Aortic smooth muscle cell (primary cell): ENCODE measurements at places on chromosomes 2 and 18. TPM values are rescaled to one million over a fixed set of nuclear protein-coding genes. Genes with fewer than 3 reads are reported as not detected.

The MC2R gene
- total RNA-seq = not detected in 2 replicates

The GREB1 gene
- 0.12 and 0.40 TPM in 2 replicates for total RNA-seq

The MEP1B gene
- not detected in 2 replicates for total RNA-seq

The SKOR2 gene
- not detected in 2 replicates for total RNA-seq

The COL3A1 gene
- total RNA-seq = 1,561 and 1,930 TPM in 2 replicates

The ATP8B1 gene
- 124 and 210 TPM in 2 replicates for total RNA-seq

The GAL3ST2 gene
- not detected in 2 replicates for total RNA-seq

The ATG16L1 gene
- 31.3 and 31.6 TPM in 2 replicates for total RNA-seq

The SCYGR4 gene
- not detected in 2 replicates for total RNA-seq

The DSG1 gene
- total RNA-seq = not detected in 2 replicates

The FSIP2 gene
- 0.06 and 0.13 TPM in 2 replicates for total RNA-seq

The SMAD7 gene
- total RNA-seq = 31.3 and 34.1 TPM in 2 replicates

The MOCOS gene
- 1.4 and 2.9 TPM in 2 replicates for total RNA-seq

The DRC1 gene
- total RNA-seq = not detected in 2 replicates

The TNFRSF11A gene
- total RNA-seq = 1.5 and 2.2 TPM in 2 replicates

The COL6A3 gene
- 651 and 657 TPM in 2 replicates for total RNA-seq

The PRKAG3 gene
- total RNA-seq = 0.40 and 1.9 TPM in 2 replicates

The G6PC2 gene
- total RNA-seq = not detected in 2 replicates

The MPHOSPH10 gene
- total RNA-seq = 16.8 and 23.6 TPM in 2 replicates
